ENCODE measurements at places on chromosomes 5 and 9. TPM values are rescaled to one million over a fixed set of nuclear protein-coding genes. Genes with fewer than 3 reads are reported as not detected.

GRCh38 chr9:13642646-13643045, 363.2 kb upstream of the MPDZ start:
- DNase-seq = no peak

DNA sequence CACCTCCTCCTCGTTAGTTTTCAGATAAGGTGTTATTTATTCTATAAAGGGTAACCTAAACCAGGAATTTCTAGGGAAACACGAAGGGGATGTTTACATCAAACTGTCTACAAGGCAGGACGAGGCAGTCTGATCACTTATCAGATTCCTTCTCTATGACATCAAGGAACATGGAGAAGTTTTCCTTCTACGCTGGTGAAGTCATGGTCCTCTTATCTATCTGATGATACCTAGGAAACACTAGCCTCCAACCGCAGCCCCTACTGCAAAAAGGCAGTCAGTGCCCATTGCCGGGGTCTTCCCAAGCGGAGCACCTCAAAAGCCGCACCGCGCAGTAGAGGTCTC, 1.5 kb downstream of the MPDZ start:
- no peak for DNase-seq

DNA sequence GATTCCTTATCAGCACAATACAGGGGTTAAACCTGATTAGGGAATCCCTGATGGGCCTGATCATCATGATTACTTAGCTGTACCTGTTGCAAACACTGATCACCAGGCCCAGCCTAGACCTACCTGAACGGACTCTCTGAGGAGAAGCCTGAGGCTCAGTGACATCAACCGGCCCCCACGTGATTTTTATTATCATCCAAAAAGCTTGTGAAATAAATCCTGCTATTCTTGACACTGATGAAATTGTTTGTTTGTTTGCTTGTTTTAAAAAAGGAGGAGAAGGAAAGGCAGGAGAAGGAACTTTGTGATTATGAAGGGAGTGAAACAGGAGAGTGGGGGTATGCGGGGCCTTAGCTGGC, 18.1 kb downstream of the LCP2 start:
- no peak for DNase-seq

- no peak for DNase-seq
Measured at GRCh38 chr5:81633471-81633870, 117.4 kb downstream of the SSBP2 start.

GRCh38 chr9:123637945-123638634, 282.1 kb downstream of the CRB2 start:
- DNase-seq = no peak

DNA sequence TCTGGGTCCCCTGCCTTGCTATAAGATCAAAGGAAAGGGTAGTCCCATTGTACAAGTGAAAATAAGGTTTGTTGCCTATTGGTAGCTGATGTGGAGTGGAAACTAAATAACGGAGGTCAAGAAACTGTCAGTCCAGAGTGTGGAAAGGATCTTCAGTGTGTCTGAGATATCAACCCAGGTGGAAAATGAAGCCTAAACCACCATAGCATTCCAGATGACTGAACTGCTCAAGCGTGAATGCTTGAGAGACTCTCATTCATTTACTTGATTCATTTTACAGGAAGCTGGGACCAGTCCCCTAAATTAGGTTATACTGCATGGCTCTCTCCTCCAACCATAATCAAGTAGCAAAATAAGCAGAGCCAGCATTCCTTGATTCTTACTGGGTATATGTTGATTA, 116.0 kb upstream of the SLC28A3 start:
- no peak for DNase-seq

GRCh38 chr5:89457411-89458331, 574.7 kb upstream of the MEF2C start:
- DNase-seq = peak; percentile 66

GRCh38 chr9:11374926-11375325, 762.1 kb upstream of the PTPRD start:
- DNase-seq = no peak

- peak; percentile 46 for DNase-seq
Measured at GRCh38 chr9:5186416-5187169, 1.2 kb upstream of the INSL6 start.

DNA sequence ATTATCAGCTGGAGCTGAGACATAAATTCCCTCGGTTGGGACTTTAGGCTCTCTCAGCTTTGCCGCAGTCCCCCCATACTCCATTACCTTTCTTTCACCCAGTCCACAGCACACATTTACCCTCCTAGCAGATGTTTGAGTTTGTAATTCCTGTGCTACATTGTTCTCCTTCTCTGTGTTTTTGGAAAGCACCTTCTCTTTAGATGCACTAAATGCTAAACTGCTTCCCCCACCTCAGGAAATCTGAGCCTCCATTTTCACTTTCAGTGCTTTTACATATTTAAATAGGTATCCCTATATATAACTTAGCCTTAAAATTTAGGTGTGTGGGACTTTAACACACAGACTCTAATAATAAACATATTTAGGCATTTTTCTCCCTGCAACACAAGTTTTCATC, 356.9 kb downstream of the NFIB start:
- no peak for DNase-seq

DNA sequence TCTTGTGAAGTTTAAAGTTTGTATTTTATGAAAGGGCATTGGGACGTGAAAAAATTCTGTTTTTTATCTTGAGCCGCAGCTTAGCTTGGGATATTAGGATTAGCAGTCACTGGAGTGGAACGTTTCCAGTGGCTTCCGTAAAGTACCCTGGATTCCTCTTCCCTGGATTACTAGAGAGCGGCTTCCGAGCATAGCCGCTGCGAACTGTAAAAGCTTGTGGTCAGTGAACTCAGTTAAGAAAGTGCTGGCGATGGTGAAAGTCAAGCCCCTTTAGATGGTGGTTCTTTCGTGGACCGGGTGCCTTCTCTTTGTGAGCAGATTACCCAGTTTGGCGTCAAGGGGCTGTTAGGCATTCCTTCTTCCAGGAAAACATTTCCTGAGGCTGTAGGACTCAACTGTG, 168.1 kb downstream of the KDM4C start:
- no peak for DNase-seq

DNA sequence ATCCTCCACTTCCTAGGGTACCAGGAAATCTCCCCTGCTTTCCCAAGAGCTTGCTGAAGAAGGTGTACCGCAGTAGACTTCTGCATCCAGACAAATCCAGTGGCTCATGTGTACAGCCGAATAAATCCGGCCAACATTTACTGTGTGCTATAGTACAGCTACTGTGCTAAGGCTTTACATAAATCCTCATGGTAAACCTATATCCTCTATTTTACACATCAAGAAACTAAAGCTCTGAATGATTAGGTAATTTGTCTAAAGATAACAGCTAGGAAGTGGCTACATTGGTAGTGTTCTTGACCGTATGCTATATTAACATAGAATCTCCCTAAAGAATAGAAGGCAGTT, 511 bp upstream of the WDR41 start:
- DNase-seq = no peak

DNA sequence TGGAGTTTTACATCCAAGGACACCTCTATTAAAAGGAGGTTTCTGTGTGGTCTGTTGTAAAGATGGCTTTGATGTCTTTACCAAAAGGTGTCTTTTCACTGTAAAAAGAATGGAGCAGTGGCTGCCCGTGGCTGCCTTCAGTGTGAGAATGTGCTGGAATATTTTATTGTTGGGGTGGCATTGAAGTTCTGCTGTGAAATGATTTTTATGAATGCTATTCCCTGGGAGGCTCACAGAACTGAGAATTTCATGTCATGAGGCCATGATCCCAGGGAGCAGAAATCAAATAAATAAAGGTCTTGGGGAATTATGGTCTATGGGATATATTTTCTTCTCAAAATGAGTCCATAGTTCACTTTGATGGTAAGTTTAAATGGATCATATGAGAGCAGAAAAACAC, 425.2 kb upstream of the ZNF608 start:
- no peak for DNase-seq

DNA sequence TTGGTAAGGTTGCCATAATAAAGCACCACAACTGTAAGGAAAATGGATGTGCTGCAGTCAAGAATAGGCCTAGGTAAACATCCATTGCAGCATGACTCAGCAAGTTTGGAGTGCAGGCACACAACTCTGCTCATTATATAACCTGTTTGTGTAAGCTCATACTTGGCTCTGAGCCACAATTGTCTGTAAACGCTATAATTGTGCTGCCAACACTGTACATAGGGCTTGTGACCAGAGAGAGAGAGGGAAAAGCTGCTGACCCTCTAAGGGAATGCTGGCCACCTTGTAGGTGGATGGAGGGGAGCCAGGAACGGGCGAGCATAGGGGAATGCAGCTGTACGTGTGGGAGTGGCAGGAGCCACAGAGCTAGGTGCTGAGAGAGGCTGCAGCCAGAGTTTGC, 2186.5 kb upstream of the ACO1 start:
- no peak for DNase-seq

DNA sequence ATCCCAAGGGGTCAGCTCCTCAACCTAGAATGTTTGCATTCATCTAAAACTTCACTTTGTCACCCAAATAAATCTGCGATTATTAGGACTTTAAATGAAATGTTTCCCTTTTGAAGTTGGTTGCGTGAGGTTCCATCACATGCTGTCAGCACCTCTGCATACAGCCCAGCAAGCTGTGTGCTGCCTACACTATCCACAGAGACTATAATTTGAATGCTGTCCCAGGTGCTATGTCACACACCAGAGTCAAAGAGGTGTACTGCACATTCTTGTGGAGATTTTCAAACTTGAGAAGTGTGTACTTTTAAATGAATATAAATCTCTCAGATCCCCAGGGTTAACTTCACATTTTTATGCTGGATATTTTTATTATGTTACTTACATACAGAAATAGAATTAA, 19.3 kb upstream of the CKS2 start:
- DNase-seq = no peak

- no peak for DNase-seq
Measured at GRCh38 chr9:120175031-120175430, 404.9 kb downstream of the CDK5RAP2 start.

- peak; percentile 41 for DNase-seq
Measured at GRCh38 chr9:438961-439768, 224.5 kb downstream of the DOCK8 start.

DNA sequence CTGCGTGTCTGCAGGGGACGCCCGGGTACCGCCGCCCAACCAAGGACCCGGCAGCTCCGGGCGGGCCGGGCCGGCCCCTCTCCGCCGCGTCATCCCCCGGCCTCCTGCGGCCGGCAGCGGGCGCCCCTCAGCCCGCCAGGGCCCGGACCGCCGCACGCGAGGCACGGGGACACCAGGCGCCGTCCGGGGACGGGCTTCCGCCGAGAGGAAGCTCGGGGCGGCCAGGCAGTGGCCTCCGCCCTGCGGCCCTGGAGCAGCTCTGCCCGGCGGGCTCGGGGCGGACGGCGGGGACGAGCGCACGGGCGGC, 373 bp downstream of the FBXW5 start:
- DNase-seq = peak; percentile 68

DNA sequence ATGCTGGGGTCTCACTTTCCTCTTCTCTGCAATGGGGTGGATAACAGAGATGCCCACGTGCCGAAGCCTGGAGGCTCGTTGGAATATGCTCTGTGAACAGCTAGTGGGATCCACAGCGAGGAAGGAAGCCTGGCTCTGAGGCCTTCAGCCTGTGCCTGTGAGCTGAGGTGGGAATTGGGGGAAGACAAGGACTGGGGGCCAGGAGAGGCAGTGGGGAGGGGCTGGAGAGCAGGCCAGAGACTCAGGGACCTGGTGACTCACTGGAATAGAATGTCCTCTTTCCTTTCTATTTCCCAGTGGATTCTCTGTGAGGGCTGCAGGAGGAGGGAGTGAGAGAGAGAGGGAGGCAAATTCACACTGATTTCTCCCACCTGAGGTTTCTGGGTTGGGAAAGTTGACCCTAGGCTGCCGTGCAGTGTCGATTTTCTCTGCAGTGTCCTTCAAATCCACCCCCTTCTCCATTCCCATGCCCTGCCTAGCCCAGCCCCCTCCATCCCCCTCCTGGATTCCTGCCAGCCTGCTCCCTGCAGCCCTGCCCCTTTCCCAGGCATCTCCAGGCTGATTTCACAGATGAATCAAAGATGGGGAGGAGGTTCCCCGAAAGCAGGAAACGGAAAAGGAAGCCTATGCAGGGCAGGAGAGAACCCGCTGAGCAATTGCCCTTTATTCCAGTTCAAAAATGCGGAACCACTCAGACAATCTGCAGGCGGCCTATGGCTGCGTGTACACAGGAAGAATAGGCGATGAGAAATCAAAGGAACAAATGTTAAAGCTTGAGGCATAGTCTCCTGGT, 1.4 kb upstream of the SPAAR start:
- peak; percentile 85 for DNase-seq

GRCh38 chr9:85723215-85723614, 18.5 kb downstream of the AGTPBP1 start:
- DNase-seq = no peak

GRCh38 chr9:116193636-116194035, 40.0 kb downstream of the PAPPA start:
- DNase-seq = no peak

GRCh38 chr9:123550797-123551196, 194.8 kb downstream of the CRB2 start:
- no peak for DNase-seq

DNA sequence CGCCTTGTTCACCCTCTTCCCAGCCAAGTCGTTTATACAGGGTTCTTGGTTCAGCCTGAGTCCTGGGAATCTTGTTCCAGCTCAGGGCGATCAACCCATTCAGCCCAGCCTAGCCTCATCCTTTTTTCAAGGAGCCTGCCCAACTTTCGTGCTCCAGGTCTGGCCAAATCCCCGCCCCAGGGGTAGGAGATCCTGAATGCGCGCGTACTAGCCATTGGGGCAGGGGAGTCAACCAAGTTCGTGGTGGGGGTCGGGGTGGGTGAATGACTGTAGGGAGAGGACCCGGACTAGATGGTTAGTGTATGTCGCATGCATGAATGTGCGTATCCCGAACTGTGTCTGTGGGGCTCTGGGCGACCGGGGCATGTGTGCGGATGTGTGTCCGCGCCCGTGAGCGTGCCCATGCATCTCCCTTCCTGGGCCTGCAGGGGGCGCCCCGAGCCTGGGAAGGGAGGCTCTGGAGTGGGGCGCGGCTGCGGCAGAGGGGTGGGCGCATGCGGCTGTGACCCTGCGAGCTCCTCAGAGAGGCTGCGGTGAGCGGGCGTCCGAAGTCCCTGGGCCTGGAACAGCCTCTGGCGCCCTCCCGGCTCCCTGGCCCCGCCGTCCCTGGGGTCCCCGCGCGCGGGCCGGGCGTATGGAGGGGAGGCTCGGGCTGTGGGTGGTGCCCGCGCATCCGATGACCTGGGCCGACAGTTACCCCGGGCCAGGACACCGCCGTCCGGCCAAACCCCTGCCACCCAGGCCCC, 8.7 kb downstream of the CCL21 start:
- peak; percentile 82 for DNase-seq

GRCh38 chr5:155726267-155726666, 600.7 kb upstream of the SGCD start:
- peak; percentile 29 for DNase-seq

GRCh38 chr9:36843964-36844363, 190.1 kb downstream of the PAX5 start:
- DNase-seq = no peak

GRCh38 chr9:134390947-134391318, 64.7 kb downstream of the RXRA start:
- DNase-seq = no peak

MLANA gene
- not detected for total RNA-seq

POC5 gene
- total RNA-seq = 4.3 TPM

CCNB1 gene
- 1.9 TPM for total RNA-seq

SMIM33 gene
- total RNA-seq = not detected

TAF11L10 gene
- not detected for total RNA-seq

GPRIN1 gene
- 0.97 TPM for total RNA-seq

OGN gene
- 17.4 TPM for total RNA-seq

MARCOL gene
- total RNA-seq = not detected

BHMT2 gene
- 16.3 TPM for total RNA-seq

DBH gene
- total RNA-seq = not detected

IFNE gene
- not detected for total RNA-seq

All from left cardiac atrium (tissue), 4 donors.